Gastrocnemius medialis (tissue), 4 donors: ENCODE measurements at places on chromosomes 5 and 9. TPM values are rescaled to one million over a fixed set of nuclear protein-coding genes. Genes with fewer than 3 reads are reported as not detected.

- no peaks in the 10 kb centered on the region for H3K36me3 ChIP-seq
- no peak overlapping the region for H3K4me3 ChIP-seq
- H3K27me3 ChIP-seq = no peaks in the 10 kb centered on the region
- no peak for DNase-seq
Measured at GRCh38 chr9:25078202-25078601, 532.5 kb upstream of the IZUMO3 start.

- H3K27ac ChIP-seq = no peak overlapping the region
- no peak for DNase-seq
- no peaks in the 10 kb centered on the region for H3K4me1 ChIP-seq
- no peaks in the 10 kb centered on the region for H3K27me3 ChIP-seq
- no peaks in the 10 kb centered on the region for H3K36me3 ChIP-seq
Measured at GRCh38 chr5:19534751-19535150, 453.2 kb downstream of the CDH18 start.

DNA sequence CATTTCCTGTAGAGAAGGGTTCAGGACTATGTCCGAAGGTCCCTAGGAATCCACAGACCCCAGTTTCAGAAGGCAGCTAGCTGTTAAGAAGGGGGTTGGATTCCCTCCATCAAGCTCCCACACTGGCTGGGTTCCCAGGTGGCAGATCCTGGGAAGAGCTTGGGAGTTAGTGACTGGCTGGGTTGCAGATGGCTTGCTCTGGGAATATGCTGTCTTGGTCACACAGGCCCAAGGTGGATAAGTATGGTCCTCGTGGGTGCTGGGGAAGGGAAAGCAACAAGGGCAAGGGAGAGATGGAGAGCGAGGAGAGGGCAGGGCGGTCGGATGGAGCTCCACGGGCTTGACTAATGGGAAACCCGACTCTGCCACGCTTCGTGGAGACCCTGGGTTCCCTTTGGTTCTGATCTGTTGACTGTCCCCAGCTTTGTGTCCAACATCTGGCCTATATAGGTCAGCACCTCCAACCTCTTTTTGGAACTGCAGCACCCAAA, 17.4 kb downstream of the SH3PXD2B start:
- peak overlapping the region; percentile 34 for H3K27ac ChIP-seq
- peaks cover 10% of the 10 kb centered on the region for H3K4me1 ChIP-seq
- H3K4me3 ChIP-seq = no peak overlapping the region
- H3K36me3 ChIP-seq = no peaks in the 10 kb centered on the region

DNA sequence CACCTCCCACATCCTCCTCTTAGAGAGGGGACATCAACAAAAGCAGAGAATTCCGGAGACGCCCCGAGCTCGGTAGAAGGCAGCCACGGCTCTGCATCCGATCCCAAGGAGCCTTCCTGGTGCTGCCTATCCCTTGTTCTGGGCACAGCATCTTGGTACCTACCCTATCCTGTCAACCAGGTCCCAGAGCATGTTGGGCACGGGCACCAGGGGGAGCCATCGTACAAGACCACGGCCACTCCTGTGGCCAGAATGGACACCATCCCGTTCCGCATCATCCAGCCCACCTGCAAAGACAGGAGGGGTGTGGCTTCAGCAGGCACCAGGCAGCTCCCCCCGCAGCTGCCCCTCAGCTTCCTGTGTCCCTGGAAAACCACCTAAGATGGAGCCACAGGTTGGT, 62.7 kb upstream of the ZNF354A start:
- H3K36me3 ChIP-seq = no peaks in the 10 kb centered on the region
- H3K4me3 ChIP-seq = no peak overlapping the region
- no peaks in the 10 kb centered on the region for H3K4me1 ChIP-seq
- H3K27me3 ChIP-seq = no peaks in the 10 kb centered on the region
- no peak for DNase-seq

- no peaks in the 10 kb centered on the region for H3K36me3 ChIP-seq
- no peak overlapping the region for H3K4me3 ChIP-seq
- H3K27ac ChIP-seq = no peak overlapping the region
- H3K4me1 ChIP-seq = peaks cover 22% of the 10 kb centered on the region
- no peaks in the 10 kb centered on the region for H3K27me3 ChIP-seq
- no peak for DNase-seq
Measured at GRCh38 chr5:56856541-56857178, 41.3 kb downstream of the MAP3K1 start.

DNA sequence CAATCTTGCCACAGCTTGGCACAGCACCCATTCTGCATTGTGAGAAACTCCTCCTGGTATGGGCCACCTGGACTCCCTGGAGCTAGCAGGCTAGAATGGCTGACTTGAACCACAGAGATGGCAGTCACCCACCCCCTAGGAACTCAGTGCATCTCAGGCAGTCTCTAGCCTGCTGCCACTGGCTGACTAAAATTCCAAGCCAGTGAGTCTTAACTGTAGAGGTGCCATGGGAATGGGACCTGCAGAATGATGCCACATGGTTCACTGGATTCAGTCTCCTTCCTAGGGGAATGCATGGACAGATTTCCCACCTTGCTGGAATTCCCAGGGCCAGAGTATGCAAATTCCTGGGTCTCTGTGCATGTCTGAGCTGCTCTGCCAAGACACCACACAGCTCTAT, 382.9 kb downstream of the MAN2A1 start:
- H3K27ac ChIP-seq = no peak overlapping the region
- H3K36me3 ChIP-seq = no peaks in the 10 kb centered on the region
- no peak overlapping the region for H3K4me3 ChIP-seq
- DNase-seq = no peak

- H3K27ac ChIP-seq = no peak overlapping the region
- H3K4me3 ChIP-seq = no peak overlapping the region
- peaks cover 9% of the 10 kb centered on the region for H3K4me1 ChIP-seq
- H3K36me3 ChIP-seq = peaks cover 71% of the 10 kb centered on the region
Measured at GRCh38 chr5:134561871-134562296, 36.4 kb downstream of the JADE2 start.

DNA sequence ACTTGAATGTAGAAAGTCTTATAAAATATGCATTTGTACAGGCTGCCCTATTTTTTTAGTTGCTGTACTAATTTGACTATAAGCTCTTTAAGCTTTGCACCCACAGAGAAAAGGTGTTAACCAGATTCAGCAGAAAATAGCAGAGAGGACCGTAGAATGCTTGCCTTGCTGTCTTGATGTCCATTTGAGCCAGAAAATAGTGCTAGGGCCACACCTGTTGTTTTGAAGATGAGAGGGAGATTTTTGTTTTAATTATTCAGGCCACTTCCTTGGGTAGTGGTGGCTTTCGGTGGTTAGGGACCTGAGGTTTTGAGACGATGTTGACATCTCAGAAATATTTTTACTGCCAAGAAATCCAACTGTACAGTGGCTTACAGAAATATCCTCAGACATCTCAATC, 196.0 kb downstream of the SPATA31D1 start:
- H3K4me1 ChIP-seq = peaks cover 4% of the 10 kb centered on the region
- H3K36me3 ChIP-seq = no peaks in the 10 kb centered on the region
- H3K27me3 ChIP-seq = no peaks in the 10 kb centered on the region
- H3K27ac ChIP-seq = no peak overlapping the region
- DNase-seq = no peak

DNA sequence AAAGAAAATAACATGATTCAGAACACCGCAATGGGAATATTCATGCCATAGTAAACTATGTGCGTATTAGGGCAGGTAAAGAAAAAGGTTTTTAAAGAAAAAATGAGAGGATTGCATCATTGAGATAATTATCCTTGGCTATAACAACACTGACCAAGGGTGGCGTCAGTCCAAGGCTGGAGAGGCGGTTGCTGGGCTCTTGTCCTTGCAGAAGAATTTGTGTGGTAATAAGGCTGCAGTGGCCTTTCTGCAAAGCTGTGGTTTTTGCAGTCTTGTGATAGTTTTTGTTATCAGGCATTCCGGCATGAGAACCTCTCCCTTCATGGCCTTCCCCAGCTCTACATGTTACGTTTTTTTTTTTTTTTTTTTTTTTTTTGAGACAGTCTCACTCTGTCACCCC, 14.0 kb downstream of the BOD1 start:
- DNase-seq = no peak
- no peak overlapping the region for H3K4me3 ChIP-seq
- H3K27me3 ChIP-seq = no peaks in the 10 kb centered on the region
- H3K4me1 ChIP-seq = no peaks in the 10 kb centered on the region

DNA sequence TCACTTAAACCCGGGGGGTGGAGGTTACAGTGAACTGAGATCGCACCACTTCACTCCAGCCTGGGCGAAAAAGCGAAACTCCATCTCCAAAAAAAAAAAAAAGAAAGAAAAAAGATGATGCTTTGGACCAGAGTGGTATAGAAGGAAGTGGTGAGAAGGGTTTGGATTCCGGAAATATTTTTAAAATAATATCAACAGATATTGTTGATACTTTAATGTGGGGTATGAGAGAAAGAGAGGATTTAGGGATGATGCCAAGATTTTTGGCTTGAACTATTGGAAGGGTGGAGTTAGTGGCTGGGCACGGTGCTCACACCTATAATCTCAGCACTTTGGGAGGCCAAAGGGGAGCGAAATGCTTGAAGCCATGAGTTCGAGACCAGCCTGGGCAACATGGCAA, 49.6 kb upstream of the PLIN2 start:
- no peak for DNase-seq
- no peak overlapping the region for H3K27ac ChIP-seq
- no peaks in the 10 kb centered on the region for H3K27me3 ChIP-seq
- H3K4me3 ChIP-seq = no peak overlapping the region
- H3K36me3 ChIP-seq = no peaks in the 10 kb centered on the region

DNA sequence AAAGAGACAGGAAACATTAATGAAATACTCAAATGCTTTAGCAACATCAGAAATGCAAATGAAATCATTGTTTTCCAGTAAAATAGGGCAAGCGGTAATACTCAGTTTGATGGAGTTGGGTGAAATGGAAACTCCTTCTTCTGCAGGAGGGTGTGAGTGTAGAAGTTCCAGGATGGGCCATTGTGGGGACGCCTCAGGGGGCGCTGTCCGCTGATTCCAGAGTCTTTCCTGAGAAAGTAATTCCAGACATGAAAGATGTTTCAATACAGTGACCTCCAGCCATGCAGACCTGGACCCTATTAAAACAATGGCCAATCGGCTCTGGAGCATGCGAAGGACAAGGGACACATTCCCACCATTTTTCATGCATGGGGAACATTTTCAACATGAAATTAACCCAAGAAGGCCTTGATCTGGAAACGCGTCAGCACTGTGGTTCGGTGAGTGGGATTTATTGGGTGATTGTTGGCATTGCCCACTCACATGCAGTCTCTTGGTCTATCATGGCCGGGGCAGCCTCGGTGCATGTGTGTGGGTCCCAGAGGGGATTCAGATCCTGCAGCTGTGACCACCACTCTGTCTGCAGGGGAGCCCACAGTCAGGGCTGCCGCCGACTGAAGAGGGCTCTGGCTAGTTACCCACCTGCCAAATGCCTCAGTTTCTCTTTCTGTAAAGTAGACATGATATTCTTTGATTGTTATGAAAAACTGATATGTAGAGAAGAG, 132.6 kb upstream of the IRX4 start:
- no peak overlapping the region for H3K4me3 ChIP-seq
- H3K27ac ChIP-seq = no peak overlapping the region
- DNase-seq = no peak
- no peaks in the 10 kb centered on the region for H3K36me3 ChIP-seq
- no peaks in the 10 kb centered on the region for H3K4me1 ChIP-seq
- no peaks in the 10 kb centered on the region for H3K27me3 ChIP-seq

DNA sequence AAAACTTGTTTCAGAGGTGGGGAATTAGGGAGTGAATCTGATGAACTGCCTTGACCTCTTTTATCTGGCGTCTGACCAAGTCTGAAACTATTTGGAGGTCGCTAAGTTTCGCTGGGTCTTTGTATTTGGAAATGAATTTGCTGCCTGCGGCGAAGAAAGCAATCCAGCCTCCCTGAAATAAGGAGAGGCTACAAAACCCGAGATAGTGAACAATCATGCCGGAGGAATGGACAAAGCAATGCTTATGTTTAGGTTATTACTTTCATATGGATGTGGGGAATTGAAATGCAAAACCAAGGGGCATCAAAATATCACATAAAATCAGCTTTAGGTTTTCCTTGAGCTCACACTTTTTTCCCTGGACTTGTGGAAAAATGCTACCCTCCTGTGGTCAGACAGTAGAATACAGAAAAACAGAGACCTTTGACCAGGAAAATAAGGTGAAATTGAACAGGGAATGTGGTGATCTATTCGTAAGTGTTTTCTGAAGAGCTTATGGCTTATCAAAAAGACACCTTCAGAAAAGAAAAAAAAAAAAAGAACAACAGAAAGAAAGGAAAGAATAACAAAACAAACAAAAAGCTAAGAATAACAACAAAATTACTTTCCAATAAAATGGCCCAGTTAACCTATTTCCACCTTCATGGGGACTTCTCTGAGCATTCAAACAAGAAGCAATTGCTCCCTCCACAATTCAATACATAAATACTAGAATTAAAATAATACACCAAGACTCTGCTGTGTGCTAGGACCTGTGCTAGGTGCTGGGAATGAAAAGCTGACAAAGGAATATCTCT, 68.6 kb upstream of the DPYSL3 start:
- peaks cover 3% of the 10 kb centered on the region for H3K4me1 ChIP-seq
- DNase-seq = no peak
- H3K4me3 ChIP-seq = no peak overlapping the region
- no peaks in the 10 kb centered on the region for H3K36me3 ChIP-seq
- H3K27me3 ChIP-seq = no peaks in the 10 kb centered on the region
- H3K27ac ChIP-seq = no peak overlapping the region

DNA sequence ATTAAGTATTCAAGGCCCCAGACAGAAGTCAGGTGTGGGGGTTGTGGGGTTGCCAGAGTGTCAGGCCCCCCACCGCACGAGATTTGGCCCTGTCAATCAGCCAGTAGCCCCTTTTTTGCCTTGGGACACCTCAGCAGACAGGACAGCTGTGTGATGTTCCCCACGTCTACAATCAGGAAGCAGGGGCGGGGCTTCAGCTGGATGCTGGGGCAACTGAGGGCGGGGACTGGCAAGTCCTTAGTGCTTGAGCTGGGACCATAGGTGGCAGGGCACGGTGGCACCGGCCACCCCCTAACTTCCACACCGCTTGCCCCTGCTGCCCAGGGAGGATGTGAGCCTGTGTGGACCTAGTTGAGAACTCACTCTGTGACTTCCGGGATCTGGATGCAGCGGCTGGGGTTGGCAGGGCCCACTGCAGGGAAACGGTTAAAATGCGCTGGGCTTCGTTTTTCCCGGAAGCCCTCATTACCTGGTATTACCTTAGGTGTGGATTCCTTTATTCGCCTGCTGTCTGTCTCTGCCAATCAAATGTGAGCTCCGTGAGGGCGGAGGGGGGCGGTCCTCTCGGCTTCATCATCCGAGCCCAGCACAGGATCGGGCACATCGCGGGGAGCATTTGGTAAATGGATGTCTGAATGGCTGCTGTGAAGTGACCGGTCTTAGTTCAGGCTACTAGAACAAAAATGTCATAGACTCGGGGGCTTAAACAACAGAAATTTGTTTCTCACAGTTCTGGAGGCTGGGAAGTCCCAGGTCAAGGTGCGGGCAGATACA, 7.5 kb upstream of the GTF3C5 start:
- H3K4me3 ChIP-seq = no peak overlapping the region
- H3K27ac ChIP-seq = no peak overlapping the region

- H3K4me1 ChIP-seq = peaks cover 6% of the 10 kb centered on the region
- no peak overlapping the region for H3K27ac ChIP-seq
- DNase-seq = no peak
- H3K27me3 ChIP-seq = no peaks in the 10 kb centered on the region
Measured at GRCh38 chr5:172493461-172493860, 39.1 kb upstream of the SH3PXD2B start.

Gene SLIT3
- total RNA-seq = 0.97 TPM

Gene HRH2
- 1.6 TPM for total RNA-seq

Gene SH3GL2
- total RNA-seq = not detected

Gene PCDHB13
- total RNA-seq = 0.62 TPM

Gene ACOT12
- not detected for total RNA-seq

Gene LCN6
- total RNA-seq = 4.6 TPM

Gene PDE6A
- not detected for total RNA-seq

Gene CCDC152
- 1.1 TPM for total RNA-seq

Gene IL4
- not detected for total RNA-seq
